ENCODE measurements at places on chromosomes 7 and 10. TPM values are rescaled to one million over a fixed set of nuclear protein-coding genes. Genes with fewer than 3 reads are reported as not detected.

Gene ANLN
- 1.2 TPM for total RNA-seq

Gene SVOPL
- not detected for total RNA-seq

Gene ADRB1
- total RNA-seq = 0.39 TPM

Gene ACTL6B
- total RNA-seq = not detected

Gene SUMF2
- 35.2 TPM for total RNA-seq

Gene LRRTM3
- not detected for total RNA-seq

DNA sequence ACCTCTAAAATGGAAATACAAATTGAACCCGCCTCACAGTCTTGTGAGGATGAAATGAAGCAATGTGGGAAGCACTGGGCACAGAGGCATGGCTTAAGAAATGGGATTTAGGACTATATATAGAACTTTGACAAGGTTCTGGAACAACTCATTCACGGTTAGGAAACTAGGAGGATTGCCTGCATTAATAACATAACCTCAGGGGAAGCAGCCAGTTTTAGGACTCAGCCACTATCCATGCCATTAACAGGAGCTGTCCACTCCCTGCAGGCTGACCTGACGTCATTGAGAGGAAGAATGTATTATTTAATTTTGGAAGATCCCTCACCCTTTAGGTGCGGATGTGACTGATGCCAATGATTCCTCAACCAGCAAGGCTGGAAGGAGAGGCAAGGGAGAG is 34.8 kb downstream of the ITGB8 start:
- H3K4me3 ChIP-seq = no peak overlapping the region
- no peak for DNase-seq
- H3K36me3 ChIP-seq = no peaks in the 10 kb centered on the region
- no peaks in the 10 kb centered on the region for H3K27me3 ChIP-seq

DNA sequence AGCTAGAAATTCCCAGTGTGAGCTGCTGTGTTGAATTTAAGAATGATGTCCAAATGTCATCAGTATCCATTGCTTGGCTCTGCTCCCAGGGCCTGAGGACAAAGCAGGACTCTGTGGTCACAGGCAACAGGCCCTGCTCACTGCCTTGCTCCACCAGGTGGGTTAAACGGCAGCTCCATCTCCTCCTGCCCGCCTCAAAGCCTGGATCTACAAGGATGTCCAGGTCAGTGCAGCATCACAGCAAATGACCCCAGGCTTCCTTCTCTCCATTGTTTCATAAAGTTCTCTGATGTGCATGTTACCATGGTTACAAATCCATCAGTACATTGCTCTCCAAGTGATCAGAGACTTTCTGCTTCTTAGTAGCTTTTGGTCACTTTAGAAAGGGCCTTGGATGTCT is 322.0 kb upstream of the ZNF32 start:
- H3K27ac ChIP-seq = no peak overlapping the region
- H3K4me3 ChIP-seq = no peak overlapping the region
- no peak for DNase-seq
- H3K36me3 ChIP-seq = no peaks in the 10 kb centered on the region
- no peaks in the 10 kb centered on the region for H3K4me1 ChIP-seq
- H3K27me3 ChIP-seq = no peaks in the 10 kb centered on the region

DNA sequence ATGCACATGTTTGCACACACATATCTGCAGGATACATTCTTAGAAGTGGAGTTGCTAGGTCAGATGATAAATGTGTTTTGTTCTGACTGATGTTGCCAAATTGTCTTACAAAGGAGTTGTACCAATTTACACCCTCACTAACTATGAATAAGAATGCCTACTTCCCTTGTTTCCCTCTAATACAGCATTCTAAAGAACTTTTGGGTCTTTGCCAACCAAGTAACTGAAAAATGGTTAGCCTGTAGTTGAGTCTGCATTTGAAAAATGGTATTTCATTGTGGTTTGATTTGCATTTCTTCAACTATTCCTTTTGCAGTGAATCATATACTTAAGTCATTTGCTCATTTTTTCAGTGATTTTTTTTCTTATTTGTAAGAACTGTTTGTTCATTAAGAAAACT is 48.4 kb downstream of the TMEM26 start:
- no peak for DNase-seq
- no peaks in the 10 kb centered on the region for H3K4me1 ChIP-seq
- H3K4me3 ChIP-seq = no peak overlapping the region
- H3K27ac ChIP-seq = no peak overlapping the region
- no peaks in the 10 kb centered on the region for H3K27me3 ChIP-seq
- no peaks in the 10 kb centered on the region for H3K36me3 ChIP-seq

DNA sequence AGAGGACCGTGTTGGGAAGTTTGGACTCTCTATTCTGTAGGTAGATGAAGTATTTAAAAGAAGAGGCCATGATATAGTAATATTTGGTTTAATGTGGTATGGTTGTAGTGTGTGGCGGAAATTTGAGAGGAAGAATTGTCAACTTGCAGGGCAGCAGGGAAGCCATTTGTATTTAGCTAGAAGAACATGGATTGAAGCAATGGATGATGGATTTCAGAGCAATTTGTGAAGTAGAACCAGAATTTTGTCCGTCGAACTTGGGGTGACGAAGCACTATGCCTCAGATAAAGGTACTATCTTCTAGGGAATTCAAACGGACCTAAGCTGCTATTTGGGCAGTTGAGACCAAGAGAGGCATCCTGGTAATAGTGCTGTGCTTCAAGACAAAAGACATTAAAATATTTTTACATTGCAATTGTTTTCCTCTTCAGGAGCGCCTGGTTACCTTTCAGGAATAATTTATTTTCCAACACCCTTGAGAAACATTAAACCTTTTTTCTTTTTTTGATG is 615 bp upstream of the WBP1L start:
- no peak for DNase-seq
- peaks cover 14% of the 10 kb centered on the region for H3K4me1 ChIP-seq
- no peaks in the 10 kb centered on the region for H3K27me3 ChIP-seq
- H3K27ac ChIP-seq = no peak overlapping the region

DNA sequence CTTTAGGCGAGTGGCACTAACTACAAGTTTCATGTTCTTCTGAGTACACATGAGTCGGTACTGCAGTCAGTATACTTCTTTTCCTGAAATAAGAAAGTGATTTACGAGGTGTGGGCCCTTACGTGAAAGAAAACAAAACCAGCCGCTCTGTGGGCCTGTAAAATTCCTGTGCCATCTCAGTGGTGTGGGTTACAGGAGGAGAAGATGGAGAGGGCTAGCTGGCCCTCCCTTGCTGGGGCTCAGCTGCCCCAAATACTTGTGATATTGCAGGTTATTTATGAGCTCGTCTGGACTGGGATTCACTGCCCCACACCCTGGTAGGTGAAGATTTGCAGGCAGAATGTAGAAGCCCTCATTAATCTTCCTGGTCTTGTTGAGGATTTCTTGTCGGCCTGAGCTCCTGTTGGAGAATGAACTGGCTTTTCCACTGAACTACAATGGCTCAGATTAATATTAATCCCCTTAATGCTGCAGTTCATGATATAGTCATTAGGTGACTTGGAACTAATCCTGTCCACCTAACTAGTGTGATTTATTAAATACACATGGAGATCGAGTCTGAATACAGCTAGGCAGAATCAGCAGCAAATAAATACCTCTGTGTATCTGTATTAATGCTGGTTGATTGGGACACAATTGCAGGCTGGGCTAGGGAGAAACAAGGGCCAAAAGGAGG is 68.0 kb downstream of the GBF1 start:
- H3K27me3 ChIP-seq = no peaks in the 10 kb centered on the region
- H3K4me3 ChIP-seq = no peak overlapping the region
- DNase-seq = no peak
- H3K27ac ChIP-seq = peak overlapping the region; percentile 76
- peaks cover 61% of the 10 kb centered on the region for H3K4me1 ChIP-seq
- H3K36me3 ChIP-seq = no peaks in the 10 kb centered on the region

GRCh38 chr7:138872576-138872975 is 74.6 kb upstream of the ATP6V0A4 start:
- DNase-seq = no peak
- no peaks in the 10 kb centered on the region for H3K4me1 ChIP-seq
- peaks cover 8% of the 10 kb centered on the region for H3K36me3 ChIP-seq
- H3K4me3 ChIP-seq = no peak overlapping the region

DNA sequence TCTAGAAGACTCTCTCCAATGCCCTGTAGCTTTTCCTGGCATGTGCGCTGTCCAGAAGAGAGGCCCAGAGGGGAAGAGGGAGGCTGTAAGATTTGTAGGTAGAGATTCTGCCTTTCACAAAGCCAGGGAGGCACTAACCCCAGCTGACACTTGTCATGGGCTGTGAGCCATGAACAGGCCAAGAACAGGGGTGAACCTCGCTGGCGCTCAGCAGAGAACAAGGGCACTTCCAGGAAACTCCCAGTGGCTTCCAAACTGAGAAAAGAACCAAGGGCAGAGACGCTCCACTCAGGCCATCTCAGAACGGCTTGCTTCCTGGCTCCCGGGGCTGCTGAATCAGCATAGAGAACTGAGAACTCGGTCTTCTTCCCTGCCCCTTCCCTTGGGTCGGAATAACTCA is 257.8 kb upstream of the ZNF32 start:
- DNase-seq = no peak
- peak overlapping the region; percentile 20 for H3K27ac ChIP-seq
- no peaks in the 10 kb centered on the region for H3K36me3 ChIP-seq
- no peaks in the 10 kb centered on the region for H3K27me3 ChIP-seq

- no peak overlapping the region for H3K27ac ChIP-seq
- no peak for DNase-seq
- H3K4me1 ChIP-seq = no peaks in the 10 kb centered on the region
- H3K4me3 ChIP-seq = no peak overlapping the region
- H3K27me3 ChIP-seq = no peaks in the 10 kb centered on the region
- no peaks in the 10 kb centered on the region for H3K36me3 ChIP-seq
These were observed 35.7 kb downstream of the PRKG1 start for GRCh38 chr10:51109801-51110533.

DNA sequence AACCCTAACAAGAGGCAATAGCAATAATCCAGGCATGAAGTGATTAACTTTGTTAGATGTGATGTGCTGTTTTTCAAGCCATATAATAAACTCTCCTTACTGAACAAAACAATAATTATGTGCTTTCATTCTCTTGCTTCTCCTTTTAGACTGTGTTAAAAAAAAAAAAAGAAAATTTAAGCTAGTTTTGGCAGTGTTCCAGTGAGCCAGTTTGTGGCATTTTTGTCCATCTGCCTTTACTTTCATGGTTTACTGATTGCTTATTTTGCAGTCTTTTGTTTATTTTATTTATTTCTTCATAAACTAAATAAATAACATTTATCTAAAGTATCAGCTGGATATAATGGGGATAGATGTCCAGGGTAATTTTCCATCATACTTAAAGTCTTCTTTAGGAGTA is 625.3 kb downstream of the CNTNAP2 start:
- no peaks in the 10 kb centered on the region for H3K36me3 ChIP-seq
- no peaks in the 10 kb centered on the region for H3K4me1 ChIP-seq
- H3K4me3 ChIP-seq = no peak overlapping the region
- H3K27ac ChIP-seq = no peak overlapping the region

- no peaks in the 10 kb centered on the region for H3K27me3 ChIP-seq
- DNase-seq = peak; percentile 60
- H3K27ac ChIP-seq = peak overlapping the region; percentile 75
- no peaks in the 10 kb centered on the region for H3K36me3 ChIP-seq
- H3K4me1 ChIP-seq = peaks cover 28% of the 10 kb centered on the region
- H3K4me3 ChIP-seq = peak overlapping the region; percentile 27
These were observed 144.4 kb downstream of the TES start for GRCh38 chr7:116354546-116355423.

- H3K27ac ChIP-seq = no peak overlapping the region
- H3K4me1 ChIP-seq = peaks cover 21% of the 10 kb centered on the region
- DNase-seq = no peak
These were observed 7.6 kb upstream of the DEPP1 start for GRCh38 chr10:44986179-44986578.

- no peak for DNase-seq
- H3K27me3 ChIP-seq = peaks cover 4% of the 10 kb centered on the region
- H3K27ac ChIP-seq = no peak overlapping the region
- no peak overlapping the region for H3K4me3 ChIP-seq
- H3K4me1 ChIP-seq = no peaks in the 10 kb centered on the region
These were observed 3.1 kb downstream of the CNPY1 start for GRCh38 chr7:155543011-155543876.

DNA sequence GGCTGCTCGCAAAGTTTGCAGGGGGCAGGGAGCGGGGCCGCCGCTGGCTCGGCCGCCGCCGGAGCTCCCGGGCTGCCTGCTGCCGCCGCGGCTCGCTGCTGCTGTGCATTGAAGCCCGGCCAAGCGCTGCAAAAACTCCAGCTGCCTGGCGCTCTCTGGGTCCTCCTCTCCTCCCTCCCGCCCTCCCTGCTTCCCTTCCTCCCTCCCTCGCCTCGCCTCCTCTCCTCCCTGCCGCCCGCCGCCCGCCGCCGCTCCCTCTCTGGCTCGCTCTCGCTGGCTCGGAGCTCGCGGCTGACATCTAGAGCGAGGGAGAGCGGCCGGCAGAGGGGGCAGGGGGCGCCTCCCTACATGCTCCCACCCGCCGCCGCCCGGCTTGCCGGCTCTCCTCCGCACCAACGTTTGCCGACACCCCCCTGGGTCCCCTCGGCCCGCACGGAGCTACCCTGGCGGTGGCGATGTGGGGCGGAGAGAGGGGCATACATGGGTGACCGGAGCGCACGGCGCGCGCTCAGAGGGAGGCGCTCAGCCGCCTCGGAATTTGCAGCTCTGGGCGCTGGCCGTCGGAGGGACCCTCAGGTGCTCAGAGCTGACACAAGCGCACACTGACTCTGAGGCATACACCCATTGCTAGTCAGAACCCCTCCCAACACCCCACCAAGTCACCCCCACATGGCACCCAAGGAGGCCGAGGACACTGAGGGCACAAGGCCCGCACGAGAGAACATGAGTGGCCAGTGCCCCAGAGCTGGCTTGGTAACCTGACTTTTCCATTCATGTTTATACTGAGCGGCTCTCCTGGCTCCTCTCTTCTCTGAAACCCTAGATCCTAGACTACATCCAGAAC is 1.2 kb upstream of the PLXNA4 start:
- peaks cover 41% of the 10 kb centered on the region for H3K27me3 ChIP-seq
- H3K27ac ChIP-seq = no peak overlapping the region
- H3K4me1 ChIP-seq = peaks cover 12% of the 10 kb centered on the region
- DNase-seq = peak; percentile 80
- H3K4me3 ChIP-seq = peak overlapping the region; percentile 61

DNA sequence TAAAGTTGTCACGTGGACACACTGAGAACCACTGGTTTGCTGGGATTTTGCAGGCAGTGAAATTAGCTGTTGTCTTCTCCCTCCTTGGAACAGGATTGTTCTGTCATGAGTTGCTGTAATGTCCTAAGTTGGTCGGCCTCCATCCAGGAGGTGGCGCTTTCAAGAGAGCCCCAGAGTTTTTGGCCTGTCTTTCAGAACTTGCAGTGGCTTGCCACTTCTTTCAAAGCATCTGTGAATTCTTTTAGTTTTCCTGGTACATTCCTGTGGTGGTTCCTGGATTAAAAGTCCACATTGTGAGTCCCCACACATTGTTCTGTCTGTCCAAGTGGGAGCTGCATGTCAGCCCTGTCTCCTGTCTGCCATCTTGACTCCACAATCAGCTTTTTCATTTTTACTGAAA is 133.8 kb downstream of the PON1 start:
- H3K27ac ChIP-seq = no peak overlapping the region
- no peak for DNase-seq
- no peaks in the 10 kb centered on the region for H3K27me3 ChIP-seq
- H3K36me3 ChIP-seq = no peaks in the 10 kb centered on the region
- no peak overlapping the region for H3K4me3 ChIP-seq

- no peak for DNase-seq
- H3K4me1 ChIP-seq = no peaks in the 10 kb centered on the region
- no peak overlapping the region for H3K4me3 ChIP-seq
These were observed 79.6 kb downstream of the ANLN start for GRCh38 chr7:36469236-36469635.

Data from psoas muscle (tissue), 8 donors.